ENCODE measurements at places on chromosomes 7 and 10.

DNA sequence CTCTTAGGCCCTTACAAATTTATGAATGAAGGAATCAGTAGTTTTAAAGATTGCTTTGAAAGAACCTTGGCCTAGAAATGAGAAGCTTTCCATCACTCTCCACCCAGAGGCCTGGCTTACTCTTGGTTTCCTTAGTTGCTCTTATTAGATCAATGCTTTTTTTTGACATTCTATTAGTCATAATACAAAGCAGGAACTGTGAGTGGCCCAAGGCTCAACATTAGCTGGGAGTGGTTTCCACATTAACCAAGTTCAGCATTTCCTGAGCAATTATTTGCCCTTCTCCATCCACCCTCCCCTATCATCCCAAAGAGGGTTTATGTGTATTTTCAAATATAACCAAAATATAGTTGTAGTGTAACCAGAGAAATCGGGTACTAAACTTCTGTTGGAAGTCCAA, 103.4 kb upstream of the FAM204A start:
- no peak for DNase-seq

DNA sequence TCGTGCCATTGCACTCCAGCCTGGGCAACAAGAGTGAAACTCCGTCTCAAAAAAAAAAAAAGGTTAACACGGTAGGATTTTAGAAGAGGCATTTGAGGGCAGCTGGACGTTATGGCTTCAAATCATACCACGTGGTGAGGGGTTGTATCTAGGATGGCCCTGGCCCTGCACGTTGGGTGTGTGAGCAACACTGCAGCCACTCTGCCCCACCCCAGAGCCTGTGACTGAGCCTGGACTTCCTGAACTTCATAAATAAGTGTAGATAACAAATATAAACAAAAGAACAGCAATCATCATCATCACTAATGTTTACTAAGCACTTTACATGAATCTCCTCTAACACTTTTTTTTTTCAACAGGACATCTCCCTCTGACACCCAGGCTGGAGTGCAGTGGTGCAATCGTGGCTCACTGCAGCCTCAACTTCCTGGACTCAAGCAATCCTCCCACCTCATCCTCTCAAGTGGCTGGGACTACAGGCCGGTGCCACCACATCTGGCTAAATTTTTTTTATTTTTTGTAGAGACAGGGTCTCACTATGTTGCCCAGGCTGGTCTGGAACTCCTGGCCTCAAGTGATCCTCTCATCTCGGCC, 169.5 kb upstream of the FRMD4A start:
- DNase-seq = no peak

DNA sequence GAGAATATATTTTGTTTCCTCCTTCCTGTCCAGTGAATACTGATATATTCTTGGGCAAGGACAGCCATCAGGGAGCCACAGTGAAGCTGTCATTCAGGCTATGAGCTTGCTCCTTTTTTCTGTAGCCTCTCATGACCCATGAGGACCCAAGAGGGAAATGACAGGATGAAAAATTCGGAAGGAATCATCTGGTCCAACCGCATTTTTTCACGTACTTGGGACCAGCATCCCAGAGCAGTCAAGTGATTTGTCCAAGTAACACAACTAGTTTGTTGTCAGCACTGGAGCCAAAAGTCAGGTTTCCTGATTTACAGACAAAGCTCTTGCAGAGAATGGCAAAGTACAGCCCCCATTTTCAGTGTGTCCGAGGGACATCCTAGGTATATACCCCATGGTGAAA, 47.2 kb upstream of the AGBL3 start:
- DNase-seq = no peak

GRCh38 chr10:71998840-71999194, 34.6 kb downstream of the CHST3 start:
- no peak for DNase-seq

- no peak for DNase-seq
Measured at GRCh38 chr7:17661982-17662585, 278.2 kb downstream of the SNX13 start.

- DNase-seq = no peak
Measured at GRCh38 chr10:90915766-90916075, 5.2 kb downstream of the ANKRD1 start.

DNA sequence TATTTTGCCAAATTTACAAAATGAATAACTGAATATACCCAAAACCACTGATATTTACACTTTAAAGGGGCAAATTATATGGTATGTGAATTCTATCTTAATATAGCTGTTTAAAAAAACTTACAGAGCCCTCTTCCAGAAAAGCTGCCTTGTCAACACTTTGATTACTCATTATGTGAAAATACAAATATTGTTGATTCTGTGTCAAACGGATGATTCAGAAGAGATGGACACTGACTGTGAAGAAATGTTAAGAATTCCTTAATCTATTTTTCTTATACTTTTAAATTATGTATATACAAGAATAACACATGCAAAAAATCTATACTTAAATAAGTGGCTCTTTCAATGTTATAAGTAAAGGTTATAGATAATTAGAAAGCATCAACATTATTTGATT, 41.5 kb downstream of the SMURF1 start:
- no peak for DNase-seq

GRCh38 chr7:127768241-127768640, 116.2 kb downstream of the SND1 start:
- no peak for DNase-seq

DNA sequence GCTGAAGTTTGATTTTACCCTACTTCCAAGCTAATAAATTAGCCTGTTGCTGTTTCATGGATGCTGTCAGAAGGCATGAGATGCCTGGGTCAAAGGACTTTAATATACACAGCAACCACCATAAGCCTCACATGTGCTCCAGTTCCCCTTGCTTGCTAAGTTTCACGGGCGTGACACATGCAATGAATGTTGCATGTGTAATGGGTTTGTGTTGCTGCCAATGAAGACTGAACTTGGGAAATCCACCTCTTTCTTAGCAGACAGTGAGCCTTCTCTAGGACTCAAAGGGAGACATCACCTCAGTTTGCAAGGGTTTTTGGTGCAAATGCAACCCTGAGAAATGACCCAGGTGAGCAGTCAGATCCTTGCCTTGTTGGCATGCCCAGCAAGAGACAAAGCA, 505.5 kb upstream of the PODXL start:
- DNase-seq = no peak

DNA sequence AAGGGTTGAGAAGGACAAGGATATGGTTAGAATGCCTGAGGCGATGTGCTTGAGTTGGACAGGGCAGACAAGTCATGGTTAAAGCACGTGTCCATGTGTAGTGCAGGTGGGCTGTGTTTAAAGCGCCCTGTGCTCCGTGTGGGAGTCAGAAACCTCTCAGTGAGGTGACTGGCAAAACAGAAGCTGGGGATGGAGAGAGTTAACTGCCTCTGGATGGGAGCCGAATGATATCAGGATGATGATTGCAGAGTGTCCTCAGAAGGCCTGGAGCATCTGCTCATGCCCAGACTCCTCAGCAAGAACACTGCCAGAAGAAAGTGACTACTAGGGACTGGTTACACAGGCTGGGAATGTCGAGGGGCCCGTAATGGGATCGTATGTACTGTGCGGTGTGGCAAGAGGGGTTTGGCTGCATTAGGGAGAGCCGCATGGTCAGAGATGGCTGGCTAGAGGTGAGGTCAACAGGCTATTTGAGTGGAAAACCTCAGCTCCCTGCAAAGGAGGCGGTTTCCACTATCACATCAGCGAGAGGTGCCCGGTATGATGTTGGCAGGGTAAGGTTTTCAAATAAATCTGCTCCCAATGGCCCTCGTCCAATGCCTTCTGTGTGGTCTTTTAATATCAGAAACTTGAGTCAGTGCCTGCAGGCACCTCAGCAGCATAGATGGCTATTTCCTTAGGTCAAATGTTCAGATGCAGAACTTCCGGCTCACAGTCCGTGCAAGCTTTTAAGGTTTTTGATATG, 26.1 kb upstream of the MRC1 start:
- DNase-seq = no peak

DNA sequence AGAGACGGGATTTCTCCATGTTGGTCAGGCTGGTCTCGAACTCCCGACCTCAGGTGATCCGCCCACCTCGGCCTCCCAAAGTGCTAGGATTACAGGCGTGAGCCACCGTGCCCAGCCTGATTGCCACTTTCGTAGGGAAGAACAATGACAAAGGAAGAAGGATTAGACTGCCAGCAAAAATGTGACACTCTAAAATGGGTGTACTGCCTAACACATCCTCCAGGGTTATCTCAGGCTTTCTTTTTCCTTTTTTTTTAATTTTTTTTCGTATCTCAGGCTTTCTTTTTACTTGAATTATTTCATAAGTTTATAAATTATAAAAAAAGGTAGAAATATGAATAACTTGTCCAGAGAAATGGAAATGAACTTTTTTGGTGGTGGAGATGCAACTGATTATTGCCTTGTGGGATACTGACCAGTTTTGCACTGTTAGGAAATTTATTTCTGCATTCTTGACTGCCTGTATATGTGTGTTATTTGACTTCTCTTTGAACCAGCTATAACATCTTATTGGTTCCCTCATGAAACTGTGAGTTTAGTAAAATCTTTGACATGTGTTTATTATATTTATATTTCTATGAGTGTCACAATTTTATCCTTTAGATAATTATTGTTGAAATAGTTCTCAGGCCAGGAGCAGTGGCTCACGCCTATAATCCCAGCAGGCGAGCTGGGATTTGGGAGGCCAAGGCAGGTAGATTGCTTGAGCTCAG, 56.8 kb downstream of the XRCC2 start:
- DNase-seq = no peak

DNA sequence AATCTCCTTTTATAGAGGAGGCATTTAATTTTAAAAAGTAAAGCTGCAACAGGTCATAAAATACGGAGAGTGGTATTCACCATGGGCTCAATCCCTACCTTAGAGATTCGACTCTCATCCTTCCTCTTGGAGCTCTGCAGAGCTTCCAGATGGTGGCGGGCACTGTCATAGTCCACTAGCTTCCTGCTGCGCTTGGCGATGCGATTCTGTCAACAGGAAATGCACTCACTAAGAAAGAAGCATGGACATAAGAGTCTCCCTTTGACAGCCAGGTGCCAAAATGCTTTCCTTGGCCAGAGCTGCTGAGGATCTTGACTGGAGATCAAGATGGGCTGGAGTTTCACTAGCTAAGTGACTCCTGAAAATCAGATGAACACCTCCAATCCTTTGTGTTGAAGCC, 154.4 kb downstream of the AMPH start:
- DNase-seq = no peak

- no peak for DNase-seq
Measured at GRCh38 chr7:53218730-53219504, 183.5 kb downstream of the POM121L12 start.
